ENCODE measurements at places on chromosomes 2 and 18.

DNA sequence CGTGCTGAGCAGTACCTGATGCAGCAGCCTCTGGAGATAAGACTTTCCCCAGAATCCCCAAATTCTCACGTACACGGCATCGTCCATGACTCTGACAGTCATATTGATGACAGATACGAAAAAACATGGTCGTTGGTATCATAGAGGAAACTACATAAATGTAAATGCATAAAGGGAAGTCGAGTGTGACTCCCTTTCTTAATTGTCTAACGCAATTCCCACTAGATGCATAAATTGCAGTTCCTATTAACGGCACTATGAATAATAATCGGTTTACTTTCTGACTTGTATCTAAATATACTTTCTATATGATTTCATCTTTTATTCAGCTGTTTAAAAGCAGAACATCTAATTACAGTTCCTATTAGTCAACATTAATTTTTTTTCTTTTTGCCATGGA lies 322.6 kb upstream of the REV1 start:
- no peak for DNase-seq

- no peak for DNase-seq
Observed at GRCh38 chr18:73774811-73775509, 372.7 kb downstream of the FBXO15 start.

DNA sequence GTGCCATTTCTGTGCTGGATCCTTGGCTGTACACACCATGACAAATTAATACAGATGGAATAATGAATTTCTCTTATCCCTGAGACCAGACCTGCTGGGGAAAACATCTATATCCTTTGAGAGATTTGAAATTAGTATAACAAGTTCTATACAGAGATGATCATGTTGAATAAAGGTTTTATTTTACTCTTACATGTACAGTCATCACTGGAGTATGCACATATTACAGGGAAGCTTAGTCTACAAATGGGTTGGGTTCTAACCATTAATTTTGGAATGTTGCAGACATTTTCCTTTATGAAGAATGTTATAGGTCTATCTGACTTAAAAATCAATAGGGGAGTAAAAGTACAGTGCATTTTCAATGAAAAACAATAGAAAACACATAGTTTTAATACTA lies 29.9 kb upstream of the MMADHC start:
- no peak for DNase-seq

- DNase-seq, result no peak
Observed at GRCh38 chr18:79982736-79983135, 5.6 kb downstream of the TXNL4A start.

DNA sequence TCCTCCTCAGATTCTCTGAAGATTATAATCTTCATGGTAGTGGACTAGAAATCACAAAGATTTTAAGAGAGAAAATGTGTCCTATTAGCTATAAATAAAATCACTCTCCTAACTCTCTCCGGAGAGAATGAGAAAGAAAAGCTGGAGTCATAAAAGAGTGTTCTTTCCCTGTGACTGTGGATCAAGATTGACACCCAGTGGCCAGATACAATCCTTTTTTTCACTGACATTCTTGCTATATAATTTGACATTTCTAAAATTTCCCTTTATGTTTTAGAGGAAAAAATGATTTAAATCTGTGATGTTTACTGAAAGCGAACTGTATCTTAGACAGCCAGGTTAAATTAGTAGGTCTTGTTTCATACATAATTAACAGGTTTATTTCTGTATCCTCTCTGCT lies 35.4 kb upstream of the LRP2 start:
- DNase-seq, result no peak

- DNase-seq, result no peak
Observed at GRCh38 chr2:59560769-59561168, 992.7 kb downstream of the BCL11A start.

DNA sequence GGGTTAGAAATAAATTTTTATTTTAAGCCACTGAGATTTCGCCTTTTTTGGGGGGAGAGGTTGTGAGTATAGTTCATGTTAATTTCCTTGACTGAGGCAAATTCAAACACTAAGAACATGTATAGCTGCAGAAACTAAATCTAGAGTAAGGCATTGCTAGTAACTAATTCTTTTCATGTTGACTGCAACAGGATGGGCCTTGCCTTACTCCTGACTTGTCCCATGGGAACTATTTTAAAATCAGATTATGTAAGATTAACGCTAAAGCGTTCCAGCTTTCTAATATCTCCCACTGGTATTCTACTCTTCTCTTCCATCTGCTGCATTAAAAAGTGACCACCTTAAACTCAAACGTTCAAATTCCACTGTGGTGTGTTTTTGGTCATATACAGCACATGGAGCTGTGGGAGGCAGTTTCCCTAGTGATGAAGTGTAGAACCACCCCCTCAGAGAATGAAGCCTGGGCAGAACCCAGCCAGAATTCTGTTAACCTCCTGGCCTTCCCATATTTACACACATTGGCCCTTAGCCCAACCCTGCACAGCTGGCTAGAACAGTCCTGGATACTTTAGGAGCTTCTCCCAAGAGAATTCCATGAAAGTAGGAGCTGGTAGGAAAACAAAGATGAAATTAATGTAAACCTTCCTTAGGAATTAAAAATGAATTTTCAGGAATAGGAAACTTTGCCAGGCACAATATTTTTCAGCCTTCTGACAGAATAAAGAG lies 687.8 kb downstream of the SLC4A3 start:
- DNase-seq, result no peak

- DNase-seq, result peak; percentile 68
Observed at GRCh38 chr2:6826081-6826913, 39.4 kb downstream of the CMPK2 start.

DNA sequence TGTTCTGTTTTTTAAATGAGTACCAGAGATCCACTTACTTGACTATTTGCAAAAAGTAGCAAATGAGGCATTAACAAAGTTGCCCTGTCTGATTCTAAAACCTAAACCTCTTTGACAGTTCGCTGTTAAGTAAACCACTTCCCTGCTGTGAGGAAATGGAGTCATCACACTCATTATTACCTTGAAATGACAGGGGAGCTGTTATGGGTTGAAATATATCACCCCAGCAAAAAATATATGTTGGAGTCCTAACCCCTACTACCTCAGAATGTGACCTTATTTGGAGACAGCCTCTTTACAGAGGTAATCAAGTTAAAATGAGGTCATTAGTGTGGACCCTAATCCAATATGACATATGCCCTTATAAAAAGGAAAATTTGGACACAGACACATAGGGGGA lies 36.1 kb downstream of the DHRS9 start:
- no peak for DNase-seq

DNA sequence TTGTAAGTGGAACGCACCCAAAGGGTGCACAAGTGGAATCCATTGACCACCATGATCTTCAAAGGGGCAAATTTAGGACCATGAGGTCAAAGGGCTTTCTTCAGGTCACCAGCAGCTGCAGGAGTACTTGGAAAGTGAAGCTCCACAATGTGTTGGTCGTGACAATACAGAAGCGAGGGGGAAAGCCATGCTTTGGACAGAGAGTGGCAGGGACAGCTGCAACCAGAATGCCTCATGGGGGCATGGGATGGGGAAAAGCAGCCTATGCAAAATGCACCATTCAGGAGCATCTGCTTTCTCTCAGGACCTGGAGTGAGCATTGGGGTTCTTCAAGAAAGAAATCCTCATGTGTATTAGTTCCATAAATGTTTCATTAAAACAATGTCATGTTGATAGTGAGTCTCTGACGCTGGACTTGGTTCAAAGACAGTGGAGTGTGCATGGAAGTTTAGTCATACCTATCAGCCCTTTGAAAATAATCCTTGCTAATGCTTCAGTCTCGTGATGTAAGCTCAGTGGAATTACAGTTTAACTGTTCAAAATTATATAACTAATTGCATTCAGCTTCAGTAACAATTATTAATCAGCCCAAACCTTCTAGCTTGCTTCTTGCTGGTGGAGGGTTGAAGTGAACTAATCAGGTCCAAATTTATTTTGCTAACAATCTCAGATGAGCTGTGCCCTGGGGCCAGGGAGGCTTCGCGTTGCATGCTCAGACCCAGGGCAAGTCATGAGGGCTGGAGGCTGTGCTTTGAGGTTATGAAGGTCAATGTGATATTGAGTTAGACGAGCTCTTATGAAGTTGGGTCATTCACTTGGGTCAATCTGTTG lies 41.6 kb downstream of the ACKR3 start:
- DNase-seq, result no peak

GRCh38 chr2:120375251-120376020 lies 29.5 kb downstream of the INHBB start:
- no peak for DNase-seq

DNA sequence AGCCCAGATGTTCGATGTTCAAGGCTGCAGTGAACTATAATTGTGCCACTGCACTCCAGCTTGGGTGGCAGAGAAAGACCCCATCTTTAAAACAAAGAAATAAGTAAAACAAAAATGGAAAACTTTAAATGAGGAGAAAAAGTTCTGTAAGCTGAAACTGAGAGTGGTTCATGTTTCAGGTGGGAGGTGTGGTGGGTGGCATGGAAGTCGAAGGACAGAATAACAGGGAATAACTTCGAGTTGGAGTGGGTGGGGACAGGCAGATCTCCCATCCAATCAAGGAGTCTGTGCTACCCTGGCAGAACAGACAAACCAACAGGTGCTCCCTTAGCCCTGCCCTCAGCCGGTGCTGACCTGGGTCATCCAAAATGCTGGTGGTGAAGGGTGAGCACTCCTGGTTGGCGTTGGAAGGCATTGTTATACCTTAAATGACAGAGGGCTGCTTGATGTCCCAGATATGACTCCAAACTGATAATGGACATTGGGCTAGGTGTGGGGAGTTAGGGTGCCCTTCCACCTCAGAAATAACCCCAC lies 328.4 kb downstream of the DYSF start:
- no peak for DNase-seq

DNA sequence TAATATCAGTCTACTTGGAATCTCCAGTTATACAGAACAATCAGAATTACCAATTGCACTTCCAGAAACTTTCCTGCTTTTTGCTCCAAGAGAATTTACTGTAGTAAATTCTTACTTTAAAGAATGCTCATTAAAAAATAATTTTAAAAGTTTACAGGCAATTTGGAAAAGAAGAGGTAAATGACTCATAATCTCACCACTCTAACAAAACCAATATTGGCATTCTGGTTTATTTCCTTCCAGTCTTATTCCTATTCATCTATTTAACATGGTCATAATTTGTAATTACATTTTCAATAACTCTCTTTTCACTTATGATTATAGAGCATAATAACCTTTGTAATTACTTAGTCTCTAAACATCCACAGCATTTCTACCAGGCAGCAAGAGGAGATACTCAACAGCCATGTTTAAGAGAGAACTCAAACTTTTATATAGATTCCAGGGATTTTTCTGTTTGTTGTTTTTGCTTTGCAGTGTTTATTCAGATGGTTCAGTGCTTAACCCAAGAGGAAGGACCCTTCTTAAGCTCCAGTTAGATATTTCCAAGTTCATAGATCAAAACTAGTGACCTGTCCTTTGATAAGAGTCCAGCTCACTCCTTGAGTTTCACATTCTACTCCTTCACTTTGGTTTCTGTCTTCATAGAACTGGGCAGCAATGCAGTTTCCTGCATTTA lies 464.7 kb downstream of the TXNL1 start:
- no peak for DNase-seq

GRCh38 chr2:158456309-158457066 lies at the start of the genes CCDC148 and PKP4:
TSS of gene CCDC148 (minus strand) at chr2:158456753. CDS start at chr2:158456439, 314 bp downstream.
TSS of gene PKP4 (plus strand) at chr2:158456952. CDS start at chr2:158533185, 76,233 bp downstream.
- DNase-seq, result peak; percentile 89

DNA sequence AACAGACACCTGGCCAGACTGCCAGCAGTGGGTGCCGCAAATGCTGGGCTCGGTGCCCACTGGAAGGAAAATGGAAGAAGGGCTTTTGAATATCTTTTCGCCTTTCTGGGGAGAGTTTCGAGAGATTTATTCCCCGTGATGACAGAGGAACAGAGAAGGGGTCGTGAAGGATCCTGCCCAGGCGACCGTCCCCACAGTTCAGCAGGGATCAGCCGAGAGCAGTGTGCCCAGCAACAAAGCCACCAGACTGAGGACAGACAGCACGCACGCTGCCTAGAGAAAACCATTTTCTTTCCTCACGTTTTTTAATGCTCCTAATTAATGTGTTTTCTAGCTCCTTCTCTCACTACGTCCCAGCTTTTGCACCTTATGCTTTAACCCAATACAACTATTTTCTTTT lies 47.7 kb downstream of the XRCC5 start:
- no peak for DNase-seq

- peak; percentile 73 for DNase-seq
Observed at GRCh38 chr2:3651691-3652648, 6.0 kb upstream of the ALLC start.

DNA sequence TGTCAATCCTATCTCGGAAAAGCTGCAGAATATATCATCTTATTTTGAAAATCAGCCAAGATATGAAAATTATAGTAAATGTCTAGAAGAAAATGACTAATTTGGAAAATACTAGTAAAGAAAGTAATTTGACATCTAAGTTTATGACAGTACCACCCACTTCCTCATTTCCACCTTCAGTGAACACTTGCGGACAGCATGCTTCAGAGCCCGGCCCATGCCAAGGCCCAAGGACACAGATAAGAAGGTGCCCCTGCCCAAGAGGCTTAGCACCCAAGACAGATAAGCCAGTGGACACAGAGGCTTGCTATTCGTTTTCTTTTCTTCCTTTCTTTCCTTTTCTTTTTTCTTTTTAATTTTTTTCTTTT lies 4.8 kb upstream of the KCNG2 start:
- DNase-seq, result no peak

DNA sequence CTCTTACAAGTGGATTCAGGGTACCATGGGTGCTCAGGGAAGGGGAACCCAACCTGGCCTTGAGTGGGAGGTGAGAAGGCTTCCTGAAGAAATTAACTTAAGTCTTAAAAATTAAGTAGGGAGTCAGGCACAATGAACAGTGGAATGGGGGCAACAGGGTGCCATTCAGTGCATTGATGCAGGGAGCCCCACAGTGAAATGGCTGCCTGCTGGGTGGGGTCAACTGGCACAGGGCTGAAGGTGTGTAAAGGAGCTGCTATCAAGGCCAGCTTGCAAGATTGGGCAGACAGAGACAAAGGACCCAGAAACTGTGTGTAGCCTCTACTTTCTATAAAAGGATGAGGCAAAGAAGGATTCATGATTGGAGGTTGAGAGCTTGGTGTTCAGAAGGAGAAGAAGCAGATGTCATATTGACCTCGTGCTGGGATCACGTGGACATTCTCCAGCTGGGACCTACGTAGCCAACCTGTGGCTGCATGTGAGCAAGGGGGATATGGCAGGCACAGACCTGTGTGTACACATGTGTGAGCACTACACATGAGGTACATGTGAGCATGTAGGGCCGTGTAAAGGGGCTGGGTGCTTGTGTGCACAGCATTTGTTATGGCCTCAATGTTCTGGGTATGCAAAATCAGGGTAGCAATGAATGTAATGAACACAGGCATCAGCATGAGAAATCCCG lies 209.5 kb upstream of the HAAO start:
- no peak for DNase-seq

GRCh38 chr2:1674276-1674675 lies 70.0 kb downstream of the PXDN start:
- DNase-seq, result no peak

GRCh38 chr2:29532436-29532835 lies 388.9 kb downstream of the ALK start:
- no peak for DNase-seq

Measured in CD4-positive, alpha-beta T cell treated with Interleukin-6 for 4 hours (primary cell).